ENCODE measurements at places on chromosomes 3 and 15.

DNA sequence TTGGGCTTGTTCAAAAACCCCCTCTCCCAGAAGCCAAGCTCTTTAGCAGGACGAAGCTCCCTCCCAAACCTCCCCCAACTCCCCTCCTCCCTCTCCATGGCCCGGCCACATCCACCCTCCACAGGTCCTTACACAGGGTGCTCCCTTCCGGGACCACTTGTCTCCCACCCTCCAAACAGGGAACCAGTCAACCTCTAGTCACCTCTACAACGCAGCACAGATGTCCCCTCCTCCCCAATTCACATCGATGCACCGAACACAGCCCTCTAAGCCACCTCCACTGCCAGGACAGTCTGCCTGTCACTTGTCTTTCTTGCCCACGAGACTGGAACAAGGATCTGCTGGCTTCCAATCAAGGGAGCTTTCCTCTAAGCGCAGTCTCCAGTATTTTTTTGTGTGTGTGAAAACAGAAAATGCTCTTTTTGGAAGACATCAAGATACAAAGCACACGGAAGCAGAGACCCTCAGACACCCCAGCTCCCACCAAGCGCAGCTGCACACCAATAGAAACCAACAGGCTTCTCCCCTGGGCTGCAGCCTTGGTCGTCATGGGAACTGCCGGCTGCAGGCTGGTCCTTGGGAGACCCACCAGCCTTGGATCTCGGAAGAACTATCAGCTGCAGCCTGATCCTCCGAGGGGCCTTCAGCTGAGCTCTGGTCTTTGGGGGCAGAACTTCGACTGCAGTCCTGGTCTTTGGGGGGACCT is 26.5 kb downstream of the IQSEC1 start:
- DNase-seq, result no peak

GRCh38 chr3:186993210-186993782 is 63.0 kb downstream of the ST6GAL1 start:
- DNase-seq, result no peak

GRCh38 chr3:183185696-183186095 is 23.2 kb upstream of the LAMP3 start:
- DNase-seq, result peak; percentile 85

- peak; percentile 71 for DNase-seq
Measured at GRCh38 chr15:70234256-70234905, 136.7 kb upstream of the TLE3 start.

DNA sequence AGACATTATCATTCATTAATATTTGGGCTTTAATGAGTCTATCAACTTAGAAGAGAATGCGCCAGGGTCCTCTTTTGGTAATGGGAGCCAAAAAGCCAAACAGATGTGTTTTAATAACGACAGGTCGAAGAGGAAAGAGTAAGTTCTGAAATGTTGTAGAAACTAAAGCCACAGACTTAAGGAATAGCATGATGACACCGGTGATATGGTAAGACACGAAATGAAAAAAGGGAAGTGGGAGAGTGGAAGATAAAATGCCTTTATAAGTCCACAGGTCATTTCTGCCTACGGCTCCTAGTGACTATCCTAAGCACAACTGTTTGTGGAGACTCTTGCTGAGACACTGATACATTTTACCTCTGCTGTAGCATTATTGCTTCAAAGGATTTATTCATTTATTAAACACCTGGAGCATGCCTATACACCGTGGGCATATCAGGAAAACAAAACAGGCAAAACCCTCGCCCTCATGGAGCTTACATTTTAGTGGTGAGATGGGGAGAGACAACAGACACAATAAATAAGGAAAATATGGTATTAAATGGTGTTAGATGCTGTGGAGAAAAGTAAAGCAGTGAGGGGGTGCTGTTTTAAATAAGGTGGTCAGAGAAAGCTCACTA is 11.7 kb upstream of the CD47 start:
- no peak for DNase-seq

DNA sequence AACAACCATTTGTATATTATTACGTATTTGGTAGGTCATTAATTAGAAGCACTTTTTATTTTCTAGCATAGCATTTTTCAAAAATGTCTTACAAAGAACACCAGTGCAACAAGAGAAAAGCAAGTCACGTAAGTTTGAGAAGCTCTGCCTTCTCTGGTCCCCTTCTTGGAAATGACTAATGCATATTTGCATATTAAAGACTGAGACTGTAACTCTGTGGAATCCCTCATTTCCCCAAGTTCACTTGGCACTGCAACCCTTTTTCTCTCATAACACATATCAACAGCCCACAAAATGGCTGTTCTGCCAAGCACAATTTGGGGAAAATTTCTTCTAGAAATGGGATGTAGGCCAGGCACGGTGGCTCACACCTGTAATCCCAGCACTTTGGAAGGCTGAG is 176.3 kb downstream of the ERC2 start:
- peak; percentile 14 for DNase-seq

GRCh38 chr3:129506231-129506742 is 22.2 kb upstream of the RHO start:
- DNase-seq, result no peak

DNA sequence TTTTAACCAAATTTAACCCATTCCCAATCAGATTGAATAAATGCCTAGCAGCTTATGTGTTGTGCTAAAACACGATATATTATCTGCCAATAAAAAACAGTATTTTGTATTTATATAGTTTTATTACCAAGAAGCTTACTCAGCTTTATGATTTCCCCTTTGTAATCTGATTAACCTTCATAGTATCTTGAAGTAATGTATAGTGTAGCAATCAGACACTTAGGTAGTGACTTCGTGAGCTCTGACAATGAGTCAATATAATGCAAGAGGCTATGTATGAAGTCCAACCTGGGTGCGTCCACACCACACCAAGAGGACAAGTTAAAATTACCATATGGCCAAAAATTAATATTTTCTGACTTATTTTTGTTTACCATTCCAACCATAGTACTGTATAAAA is 2.1 kb upstream of the CNBP start:
- DNase-seq, result no peak

DNA sequence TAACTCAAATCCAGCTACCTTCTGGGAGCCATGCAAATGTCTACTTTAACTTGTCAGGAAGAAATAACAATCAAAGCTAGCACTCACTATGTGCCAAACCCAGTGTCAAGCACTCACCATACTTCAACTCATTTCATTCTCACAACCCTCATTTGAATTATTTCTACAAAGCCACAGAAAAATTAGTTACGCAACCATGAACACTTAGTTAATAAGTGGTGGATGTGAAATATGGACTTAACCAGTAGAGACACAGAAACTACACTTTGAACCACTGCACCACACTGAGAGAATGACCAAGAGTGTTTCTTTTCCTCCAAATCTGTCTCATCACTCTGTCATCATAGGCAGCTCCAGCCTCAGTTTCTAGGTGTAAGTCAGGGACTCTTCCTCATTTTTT is 91.0 kb upstream of the MBNL1 start:
- no peak for DNase-seq

- DNase-seq, result no peak
Measured at GRCh38 chr15:100041127-100041828, 300.5 kb downstream of the ADAMTS17 start.

DNA sequence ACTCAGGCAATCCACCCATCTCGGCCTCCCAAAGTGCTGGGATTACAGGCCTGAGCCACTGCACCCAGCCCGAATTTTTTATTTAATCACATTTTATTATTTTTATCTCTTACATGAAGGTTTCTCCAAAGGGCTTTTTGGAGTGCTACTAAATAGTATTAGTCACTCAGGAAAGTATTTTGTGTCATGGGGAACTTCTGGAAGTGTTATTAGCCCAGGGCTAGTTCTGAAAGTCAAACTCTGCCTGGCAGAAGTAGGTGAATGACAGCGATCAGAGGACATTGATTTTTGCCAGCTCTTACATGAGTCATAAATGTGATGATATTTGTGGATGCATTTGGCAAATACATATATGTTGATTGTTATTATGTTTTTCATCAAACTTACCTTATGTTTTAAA is 48.7 kb downstream of the ZPLD1 start:
- no peak for DNase-seq

GRCh38 chr3:149331396-149331795 is 2.0 kb downstream of the TM4SF18 start:
- DNase-seq, result no peak

DNA sequence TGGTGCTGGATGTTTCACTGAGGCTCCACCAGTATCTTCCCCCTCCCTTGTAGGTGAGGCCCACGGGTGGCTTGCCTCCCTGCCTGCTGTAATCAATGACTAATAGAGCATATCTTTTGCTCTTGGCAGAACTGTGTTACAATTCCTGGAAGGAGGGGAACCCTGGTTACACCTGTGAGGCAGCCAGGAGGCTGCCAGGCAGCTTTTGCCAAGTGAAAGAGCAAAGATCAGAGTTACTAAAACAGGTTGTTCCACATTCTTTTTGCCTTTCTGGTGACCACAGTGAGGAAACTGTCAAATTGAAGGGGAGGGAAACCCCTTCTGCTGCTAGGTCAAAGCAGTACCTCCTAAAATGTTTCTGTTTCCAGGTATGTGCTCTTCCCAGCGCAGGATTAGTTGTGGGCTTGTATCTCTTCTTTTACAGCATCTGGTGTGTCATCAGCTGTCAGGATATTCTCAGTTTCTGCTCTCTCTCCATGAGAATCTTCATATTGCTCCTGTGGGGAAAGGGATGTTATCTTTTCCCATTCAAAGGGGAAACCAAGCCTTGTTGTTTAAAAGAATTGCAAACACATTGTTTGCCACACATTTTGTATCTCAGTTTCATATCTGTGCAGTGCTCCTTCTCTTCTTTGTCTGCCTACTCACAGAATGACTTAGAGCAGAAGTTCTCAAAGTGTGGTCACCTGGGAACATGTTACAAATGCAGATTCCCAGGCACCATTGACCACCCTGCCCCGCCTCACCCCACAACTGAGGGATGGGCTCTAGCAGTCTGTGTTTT is 137.4 kb upstream of the UMPS start:
- no peak for DNase-seq

- DNase-seq, result peak; percentile 77
Measured at GRCh38 chr15:68599560-68600071, 20.8 kb downstream of the CORO2B start.

- peak; percentile 70 for DNase-seq
Measured at GRCh38 chr3:135895734-135896121, 69.8 kb upstream of the PPP2R3A start.

GRCh38 chr15:98124581-98124980 is 164.1 kb downstream of the ARRDC4 start:
- no peak for DNase-seq

GRCh38 chr15:86538141-86538540 is 458.5 kb downstream of the AGBL1 start:
- DNase-seq, result no peak

DNA sequence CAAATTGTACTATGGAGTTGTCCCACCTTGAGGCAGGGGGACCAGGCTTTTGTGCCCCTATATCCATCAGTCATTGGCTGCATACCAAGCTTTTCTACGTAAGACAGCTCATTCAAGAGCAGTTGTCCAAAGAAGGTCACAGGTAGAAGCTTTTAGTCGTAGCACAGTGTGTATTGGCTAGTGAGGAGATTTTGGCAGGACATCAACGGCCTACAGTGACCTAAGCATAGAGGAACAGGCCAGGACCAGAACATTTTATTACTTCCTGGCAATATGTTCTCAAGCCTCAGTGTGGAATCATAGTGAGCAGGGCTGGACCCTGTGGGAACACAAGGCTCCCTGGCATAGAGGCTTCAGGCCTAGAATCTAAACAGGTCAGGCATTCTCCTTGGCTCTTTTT is 105.4 kb upstream of the ANKRD28 start:
- peak; percentile 49 for DNase-seq

DNA sequence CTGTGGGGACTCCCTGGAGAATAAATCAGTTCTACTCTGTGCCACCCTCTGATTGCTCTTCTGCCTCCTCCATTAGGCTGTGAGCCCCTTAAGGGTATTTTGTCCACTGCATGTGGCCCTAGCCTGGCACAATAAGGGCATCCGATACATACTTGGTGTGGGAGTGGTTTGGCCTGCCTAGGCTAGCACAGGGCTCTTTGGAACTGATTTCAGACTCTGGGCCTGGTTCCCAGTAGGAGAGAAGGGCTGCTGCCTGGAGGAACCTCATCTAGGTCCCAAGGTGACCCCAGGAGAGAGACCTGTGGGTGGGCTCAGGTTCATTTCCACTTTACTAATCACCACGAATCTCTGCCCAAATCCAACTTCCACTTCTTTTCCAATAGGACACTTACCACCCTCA is 5.3 kb upstream of the CTDSPL start:
- DNase-seq, result no peak

DNA sequence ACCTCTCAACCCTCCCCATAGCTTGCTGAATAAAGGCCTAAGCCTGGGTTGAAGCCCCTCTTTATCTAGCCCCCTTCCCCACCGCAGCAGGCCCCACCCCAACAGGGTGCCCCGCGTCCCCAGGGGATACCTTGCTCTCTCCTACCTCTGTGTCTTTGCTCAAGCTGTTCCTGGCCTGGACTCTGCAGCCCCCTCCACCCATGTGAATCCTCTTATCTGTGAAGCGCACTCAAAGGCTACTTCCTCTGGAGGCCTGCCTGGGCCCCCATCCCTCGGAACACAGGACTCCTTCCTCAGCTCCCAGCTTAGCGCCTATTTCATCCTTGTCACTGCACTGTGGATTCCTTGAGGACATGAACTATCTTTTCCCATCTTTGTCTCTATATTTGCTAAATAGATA is 61.4 kb upstream of the HERC1 start:
- DNase-seq, result no peak

- no peak for DNase-seq
Measured at GRCh38 chr3:105499961-105500360, 133.3 kb downstream of the ALCAM start.

- no peak for DNase-seq
Measured at GRCh38 chr15:50415752-50416404, 8.3 kb upstream of the USP8 start.

Data from fibroblast of gingiva (primary cell).